ENCODE measurements at places on chromosomes 4 and X.

- DNase-seq = no peak
Measured at GRCh38 chrX:40546870-40547269, 33.9 kb upstream of the ATP6AP2 start.

GRCh38 chr4:119785963-119786362 lies 157.4 kb upstream of the PDE5A start:
- DNase-seq = no peak

DNA sequence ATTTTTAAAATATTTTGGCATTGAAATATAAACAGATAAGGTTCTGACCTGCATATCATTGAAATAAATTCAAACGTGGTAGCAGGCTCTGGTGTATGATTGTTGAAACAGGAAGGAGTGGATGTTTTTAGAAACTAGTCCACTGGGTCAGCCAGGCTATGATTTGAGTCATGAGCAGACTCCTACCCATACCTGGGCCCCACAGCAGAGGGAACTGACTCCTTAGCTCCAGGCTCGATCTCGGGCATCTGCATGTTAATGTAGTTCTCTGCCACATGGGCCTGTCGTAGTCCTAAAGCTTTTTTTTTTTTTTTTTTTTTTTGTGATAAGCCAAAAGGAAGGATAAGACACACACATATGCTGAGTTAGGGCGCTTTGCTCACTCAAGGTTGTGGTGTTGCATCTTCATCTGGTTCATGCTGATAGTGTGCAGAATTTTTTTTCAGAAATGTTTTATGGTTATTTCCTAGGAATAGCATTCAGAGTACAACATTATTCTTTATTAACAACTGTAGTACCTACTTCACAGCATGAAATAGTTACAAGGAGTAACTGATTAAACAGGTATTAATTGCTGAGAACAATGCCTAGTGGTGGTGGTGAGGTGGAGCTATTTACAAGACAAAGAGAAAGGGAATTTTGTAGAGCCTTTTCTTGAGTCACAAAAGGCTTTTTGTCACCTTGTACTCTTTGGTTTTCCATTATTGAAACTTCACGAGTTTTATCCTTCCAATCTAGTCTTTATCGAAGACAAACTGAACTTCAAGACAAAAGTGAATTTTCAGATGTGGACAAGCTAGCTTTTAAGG lies 27.3 kb downstream of the OFD1 start:
- no peak for DNase-seq

- DNase-seq = no peak
Measured at GRCh38 chr4:60345392-60345791, 854.7 kb upstream of the ADGRL3 start.

DNA sequence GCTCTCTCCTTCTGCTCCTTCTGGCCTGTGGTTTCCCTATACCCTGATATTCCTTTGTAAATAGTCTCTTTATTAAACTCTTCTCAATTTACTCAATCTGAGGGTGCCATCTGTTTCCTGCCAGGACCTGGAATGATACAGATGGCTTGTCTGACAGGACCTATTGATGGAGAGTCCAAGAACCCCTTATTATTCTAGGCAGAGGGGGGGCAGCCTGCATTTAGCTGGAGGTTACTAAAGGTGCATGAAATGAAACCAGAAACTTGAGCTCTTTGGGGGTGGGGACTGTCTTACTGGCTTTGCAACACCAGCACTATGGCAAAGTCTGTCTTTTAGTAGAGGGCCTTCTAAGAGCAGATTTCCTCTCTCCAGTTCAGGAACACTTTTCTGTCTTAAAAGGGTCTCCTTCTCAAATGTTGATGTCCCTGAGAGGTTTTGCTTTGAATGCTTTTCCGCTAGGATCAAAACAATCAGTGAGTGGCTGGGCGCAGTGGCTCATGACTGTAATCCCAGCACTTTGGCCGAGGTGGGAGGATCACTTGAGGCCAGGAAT lies 162.5 kb upstream of the MED14 start:
- peak; percentile 99 for DNase-seq

Data from NCI-H524 treated with DMSO at 0.1 percent for 48 hours (cell line).